CD4-positive, CD25-positive, alpha-beta regulatory T cell (primary cell): ENCODE measurements at places on chromosomes 1 and 21.

DNA sequence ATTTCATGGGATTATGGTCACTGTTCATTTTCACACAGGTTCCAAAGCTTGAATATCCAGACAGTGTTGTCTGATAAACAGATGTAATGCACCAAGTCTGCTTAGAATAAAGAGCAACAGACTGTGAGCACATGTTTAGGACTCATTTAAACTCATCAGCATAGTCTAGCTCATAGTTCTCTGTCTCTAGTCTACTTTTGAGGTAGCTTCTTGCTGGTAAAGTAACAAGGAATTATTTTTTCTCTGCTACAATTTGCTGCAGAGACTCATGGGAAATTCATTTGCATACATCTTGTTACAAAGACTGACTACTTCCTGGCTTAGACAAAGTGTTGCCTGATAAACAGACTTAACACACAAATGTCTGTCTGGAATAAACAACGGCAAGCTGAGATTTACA is 187.2 kb downstream of the NFIA start:
- DNase-seq: no peak

- no peak for DNase-seq
Measured at GRCh38 chr1:1006305-1007159, 6.6 kb upstream of the HES4 start.

GRCh38 chr1:219331424-219331823 is 157.7 kb downstream of the LYPLAL1 start:
- DNase-seq: no peak

DNA sequence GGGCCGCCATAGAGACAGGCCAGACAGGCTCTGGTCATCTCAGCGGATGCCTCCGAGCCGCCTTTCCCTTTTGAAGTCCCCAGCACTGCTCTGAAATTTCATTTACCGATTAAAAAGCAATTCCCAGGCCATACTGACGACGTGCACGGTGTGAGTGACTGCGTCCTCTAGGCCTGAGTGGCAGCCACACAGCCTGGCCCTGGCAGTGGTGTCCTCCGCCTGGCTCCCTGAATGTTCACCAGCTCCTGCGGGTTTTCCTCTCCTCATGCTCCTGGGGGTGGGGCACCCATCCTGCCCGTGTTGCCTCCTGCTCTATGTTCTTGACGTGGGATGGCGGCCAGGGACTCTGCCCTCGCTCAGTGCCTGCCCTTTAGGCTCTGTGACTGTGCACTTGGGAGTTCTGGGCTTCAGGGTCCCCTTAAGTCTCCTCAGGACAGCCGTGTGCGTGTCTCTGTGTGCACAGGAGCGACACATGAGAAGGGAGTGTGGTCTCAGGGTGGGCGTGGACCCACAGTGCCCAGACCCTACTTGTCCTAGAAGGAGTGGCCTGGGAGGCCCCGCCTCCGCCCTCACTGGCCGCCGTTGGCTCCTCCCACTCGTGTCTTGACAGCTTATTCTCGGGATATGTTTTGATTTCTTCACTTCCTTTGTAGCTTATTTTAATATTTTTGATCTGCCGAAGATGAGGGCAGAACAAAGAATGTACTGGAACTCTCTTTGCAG is 3.6 kb downstream of the SKI start:
- peak; percentile 71 for DNase-seq

- DNase-seq: no peak
Measured at GRCh38 chr1:207649210-207649753, 4.3 kb downstream of the CR1L start.

DNA sequence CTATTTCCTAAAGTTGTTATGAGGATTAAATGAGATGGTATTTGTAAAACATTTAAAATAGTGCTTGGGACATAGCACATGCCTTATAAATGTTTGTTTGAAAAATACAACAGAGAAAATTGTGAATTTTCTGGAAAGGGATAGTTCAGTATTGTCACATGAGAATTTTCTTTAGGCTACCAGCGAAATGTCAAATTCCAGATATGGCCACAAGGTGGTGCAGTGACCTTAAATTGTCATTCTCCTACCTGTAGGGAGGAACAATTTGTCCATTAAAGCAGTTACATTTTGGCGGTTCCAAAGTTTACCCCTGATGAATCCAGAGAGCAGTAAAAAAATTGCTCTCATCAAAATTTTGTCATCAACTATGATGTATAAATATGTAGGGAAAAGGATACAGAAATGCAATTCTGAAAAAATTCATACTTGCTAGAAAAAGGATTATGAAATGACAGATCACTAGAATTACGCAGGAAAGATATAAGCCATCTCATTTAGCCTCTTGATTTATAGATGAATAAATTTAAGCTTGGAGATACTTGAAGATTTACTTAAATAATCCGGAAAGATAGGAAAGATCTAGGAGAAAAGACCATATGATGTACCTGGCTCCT is 50.2 kb upstream of the TSHB start:
- DNase-seq: peak; percentile 57

- no peak for DNase-seq
Measured at GRCh38 chr1:221840511-221841243, 98.8 kb upstream of the DUSP10 start.

DNA sequence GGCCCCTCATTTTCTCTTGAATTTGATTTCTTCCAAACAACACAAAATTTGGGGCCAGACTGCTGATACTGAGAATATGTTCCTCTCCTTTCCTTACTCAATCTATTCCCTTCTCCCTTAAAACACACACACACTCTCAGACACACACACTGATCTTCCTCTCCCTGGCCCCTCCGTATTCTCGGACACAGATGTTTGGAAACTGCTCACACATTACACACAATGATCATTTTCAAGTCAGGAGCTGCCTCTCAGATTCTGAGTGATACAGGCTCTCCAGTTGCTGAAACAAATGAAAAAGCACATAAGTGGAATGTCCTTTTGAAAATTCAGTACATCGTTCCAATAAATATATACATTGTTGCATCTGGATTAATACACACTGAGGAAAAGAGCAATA is 161.3 kb downstream of the CLEC20A start:
- DNase-seq: no peak

DNA sequence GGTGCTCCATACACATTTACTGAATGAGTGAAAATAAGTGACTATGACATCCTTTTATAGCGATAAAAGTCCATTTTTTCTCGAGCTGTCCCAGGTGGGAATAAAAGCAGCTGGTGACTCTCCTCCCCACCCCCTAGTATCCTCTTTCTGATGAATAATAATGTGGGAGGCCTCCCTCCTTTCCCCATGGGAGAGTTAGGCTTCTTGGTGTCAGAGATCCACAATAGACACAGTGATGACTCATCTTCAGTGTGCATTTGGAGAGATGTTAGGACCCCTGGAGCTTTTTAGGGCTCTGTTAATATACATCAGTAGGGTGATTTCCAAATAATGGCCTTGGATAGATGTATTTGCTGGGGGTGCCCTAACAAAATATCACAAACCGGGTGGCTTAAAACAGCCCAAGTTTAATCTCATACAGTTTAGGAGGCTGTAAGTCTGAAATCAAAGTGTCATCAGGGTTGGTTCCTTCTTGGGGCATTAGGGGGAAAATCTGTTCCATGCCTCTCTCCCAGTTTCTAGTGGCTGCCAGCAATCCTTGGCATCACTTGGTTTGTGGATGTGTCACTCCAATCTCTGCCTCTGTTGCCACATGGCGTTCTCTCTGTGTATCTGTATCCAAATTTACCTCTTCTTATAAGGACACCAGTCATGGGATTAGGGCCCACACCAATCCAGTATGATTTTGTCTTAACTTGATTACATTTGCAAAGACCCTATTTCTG is 4.4 kb upstream of the PHC2 start:
- no peak for DNase-seq

- no peak for DNase-seq
Measured at GRCh38 chr1:25205786-25206185, 26.5 kb downstream of the SYF2 start.

DNA sequence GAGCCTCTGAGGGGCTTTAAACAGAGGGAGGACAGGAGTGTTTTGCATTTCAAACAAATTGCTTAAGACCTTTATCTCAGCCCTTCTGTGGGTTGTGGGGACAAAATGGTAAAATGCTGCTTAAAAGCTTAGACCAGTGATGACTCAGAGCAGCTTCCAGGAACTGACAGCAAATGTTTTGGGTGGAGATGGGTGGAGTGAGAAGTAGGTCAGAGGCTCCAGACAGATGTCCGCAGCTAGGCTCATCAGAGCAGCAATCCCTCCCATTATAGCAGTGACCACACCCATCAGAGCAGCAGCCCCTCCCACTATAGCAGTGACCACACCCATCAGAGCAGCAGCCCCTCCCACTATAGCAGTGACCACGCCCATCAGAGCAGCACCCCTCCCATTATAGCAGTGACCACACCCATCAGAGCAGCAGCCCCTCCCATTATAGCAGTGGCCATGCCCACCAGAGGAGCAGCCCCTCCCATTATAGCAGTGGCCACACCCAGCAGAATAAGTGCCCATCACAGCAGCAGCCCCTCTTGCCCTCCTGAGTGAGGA is 532.2 kb downstream of the MATN1 start:
- DNase-seq: peak; percentile 4

GRCh38 chr1:235293322-235293942 is 34.5 kb downstream of the ARID4B start:
- DNase-seq: no peak

DNA sequence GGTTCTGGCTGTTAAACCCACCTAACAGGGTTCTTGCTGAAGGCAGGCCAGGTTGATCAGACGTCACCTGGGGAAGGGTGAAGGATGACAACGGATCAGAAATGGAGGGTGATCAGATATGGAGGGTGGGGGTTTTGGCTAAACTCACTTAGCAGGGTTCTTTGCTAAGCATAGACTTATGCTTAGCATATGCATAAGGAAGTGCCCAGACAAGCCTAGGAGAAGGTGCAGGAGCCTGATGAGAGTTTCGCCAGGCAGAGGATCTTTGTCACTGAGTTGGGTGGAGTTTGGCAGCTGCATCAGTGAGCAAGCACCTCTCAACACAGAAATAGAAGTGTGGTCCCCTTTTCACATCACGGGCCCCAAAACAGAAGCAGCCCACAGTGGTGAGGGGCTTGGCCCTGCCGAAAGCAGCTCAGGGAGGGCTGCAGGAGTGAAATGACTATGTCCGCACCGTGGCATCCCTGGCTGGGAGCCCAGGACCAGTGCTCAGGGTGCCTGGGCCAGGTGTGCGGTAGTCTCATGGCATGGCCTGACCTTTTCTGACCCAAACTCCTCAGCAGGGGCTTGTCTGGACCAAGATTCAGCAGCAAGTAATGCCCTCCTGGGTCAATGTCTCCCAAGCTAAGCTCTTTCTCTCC is 101.6 kb downstream of the AJAP1 start:
- DNase-seq: no peak

- DNase-seq: no peak
Measured at GRCh38 chr1:234315091-234315541, 58.1 kb upstream of the COA6 start.
